ENCODE measurements at places on chromosomes 3 and 15.

DNA sequence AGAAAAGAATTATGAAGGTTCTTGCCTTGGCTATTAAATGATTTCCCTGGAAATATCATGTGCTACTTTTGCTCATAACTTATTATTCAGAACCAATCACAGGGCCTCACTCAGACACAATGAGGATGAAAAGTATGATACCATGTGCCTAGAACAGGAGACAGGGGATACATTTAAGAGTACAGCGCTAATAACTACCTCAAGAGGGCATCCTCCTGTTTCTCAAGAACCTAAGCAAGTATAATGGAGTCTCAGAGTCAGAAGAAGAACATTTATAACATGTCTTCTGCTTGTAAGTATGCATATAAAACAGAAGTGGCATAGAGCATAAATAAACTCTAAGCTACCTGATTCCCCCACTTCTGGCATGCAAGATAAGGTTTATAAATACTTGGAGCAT is 125.4 kb upstream of the MME start:
- no peak for DNase-seq

- DNase-seq, result no peak
Measured at GRCh38 chr3:141446737-141447136, 40.1 kb upstream of the RASA2 start.

DNA sequence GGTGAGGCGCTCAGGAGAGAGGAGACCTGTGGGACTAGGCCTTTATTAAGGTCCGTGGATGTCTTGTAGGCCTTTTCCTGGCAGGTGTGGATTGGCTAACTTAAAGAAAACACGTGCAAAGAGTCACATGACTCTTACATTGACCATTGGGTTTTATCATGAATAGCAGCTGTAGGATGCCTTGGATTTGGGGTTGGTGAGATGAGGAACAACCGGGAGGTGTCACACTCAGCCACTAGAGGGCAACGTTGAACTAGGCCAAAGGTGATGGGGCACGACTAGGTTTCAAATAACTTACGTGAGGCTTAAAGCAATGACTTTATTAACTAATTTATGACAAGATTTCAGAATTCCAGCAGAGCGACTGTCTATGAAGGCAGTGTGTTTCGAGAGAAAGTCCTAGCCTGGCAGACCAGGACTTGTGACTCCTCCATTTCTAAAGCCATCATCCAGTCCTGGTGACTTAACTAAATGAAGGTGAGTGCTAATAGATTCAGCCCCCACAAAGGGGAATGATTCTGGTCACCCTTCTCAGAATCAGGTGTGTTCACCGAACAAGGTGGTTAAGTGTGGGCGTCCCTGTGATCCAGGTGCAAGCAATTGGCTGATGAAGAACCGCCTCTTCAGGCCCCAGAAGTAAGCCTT is 345.6 kb downstream of the MCTP2 start:
- DNase-seq, result no peak

DNA sequence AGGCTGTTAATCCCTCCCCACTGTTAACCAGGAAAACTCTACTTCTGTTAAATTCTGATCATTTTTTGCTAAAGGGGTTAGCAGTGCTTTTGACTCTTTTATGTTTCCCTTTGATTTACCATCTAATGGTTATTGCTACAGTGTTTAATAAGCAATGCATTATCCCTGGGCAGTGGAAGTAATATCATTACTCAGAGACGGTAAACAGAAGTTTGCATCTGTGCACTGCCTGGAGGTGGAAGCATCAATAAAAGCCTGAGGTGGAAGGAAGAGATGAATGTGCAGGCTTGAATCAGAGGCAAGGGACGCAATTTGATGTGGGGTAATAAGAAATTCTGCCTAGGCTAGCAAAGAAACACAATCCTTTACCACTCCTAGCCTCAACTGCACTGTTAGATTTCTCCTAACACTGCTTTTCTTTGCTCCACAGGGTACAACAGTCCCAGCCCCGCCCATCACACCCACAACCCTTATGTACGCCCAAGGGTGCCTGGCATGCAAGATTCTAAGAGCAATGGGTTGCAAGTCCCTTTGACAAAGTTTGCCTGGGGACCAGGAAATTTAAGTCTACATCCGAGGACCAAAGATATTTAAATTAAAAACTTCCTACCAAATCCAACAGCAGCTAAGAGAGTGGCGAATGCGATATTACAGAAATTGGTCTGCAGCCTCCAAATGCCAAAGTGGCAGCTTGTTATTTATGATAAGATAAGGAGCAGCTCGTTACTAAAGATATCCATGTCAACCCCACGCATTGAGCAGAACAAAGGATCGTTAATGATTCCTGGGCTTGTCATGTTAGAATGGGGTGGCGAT is 261.4 kb downstream of the FHIT start:
- DNase-seq, result no peak

GRCh38 chr3:14803101-14803980 is 15.4 kb upstream of the FGD5 start:
- no peak for DNase-seq

- DNase-seq, result no peak
Measured at GRCh38 chr3:9247941-9248521, 1.4 kb downstream of the SRGAP3 start.

DNA sequence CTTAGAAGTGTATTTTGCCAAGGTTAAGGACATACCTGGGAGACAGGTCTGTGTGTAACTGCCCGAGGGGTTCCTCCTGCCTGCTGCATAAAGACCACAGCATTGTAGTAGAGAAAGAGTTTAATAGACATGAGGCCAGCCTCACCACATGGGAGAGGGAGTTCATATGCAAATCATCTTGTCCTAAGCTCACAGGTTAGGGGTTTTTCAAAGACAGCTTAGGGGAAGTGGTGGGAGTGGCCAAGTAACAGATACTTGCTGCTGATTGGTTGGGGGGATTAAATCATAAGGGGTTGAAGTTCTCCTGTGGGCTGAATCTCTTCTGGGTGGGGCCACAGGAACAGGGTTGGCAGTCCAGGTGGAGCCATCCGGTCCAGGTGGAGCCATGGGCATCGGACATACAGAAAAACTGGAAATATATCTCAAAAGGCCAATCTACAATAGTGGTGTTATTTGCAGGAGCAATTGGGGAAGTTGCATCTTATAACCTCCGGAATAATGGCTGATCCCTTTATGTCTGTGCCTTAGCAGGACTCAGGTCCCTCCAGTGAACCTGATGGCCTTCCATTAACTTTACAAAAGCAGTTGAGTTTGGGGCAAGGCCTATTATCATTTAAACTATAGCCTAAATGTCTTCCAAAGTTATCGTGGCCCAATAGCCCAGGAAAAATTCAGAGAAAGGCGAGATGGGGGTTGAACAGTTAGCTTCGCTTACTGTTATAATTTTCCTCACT is 86.0 kb upstream of the MFGE8 start:
- no peak for DNase-seq

DNA sequence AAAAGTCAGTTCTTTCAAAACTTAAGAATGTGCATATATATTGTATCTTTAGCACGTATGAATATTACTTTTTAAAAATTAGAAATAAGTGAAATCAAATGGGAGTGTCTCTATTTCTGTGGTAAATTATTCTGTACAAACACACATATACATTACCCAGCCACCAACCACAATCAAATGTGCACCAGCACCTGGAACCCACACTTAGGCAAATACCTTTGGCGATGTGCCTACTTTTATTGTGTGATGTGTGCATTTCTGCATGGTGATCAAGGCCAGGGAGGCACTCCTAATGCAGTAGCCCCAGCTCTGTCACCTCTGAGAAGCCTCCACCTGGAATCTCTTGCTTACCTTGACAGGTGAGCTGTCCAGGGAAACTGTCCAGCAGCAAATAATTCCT is 76.9 kb downstream of the PIK3R4 start:
- DNase-seq, result no peak

- no peak for DNase-seq
Measured at GRCh38 chr15:68334661-68335124, 57.1 kb downstream of the FEM1B start.

DNA sequence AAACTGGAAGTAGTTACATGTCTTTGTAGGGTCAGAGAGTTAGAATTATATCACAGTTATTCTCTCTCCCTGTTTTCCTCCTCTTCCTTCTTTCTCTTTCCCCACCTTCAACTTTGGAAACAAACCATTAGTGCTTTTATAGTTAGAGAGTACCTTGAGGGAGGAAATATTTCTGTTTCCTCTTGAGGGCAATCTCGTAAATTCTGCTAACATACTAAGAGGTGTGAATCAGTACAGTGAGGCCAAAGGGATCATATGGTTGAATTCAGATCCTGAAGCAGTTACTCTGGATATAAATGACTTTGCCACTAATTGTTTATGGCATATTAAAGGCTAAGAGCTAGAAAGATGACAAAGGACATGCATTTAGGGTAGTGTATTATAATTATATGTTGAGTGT is 60.3 kb upstream of the CCNL1 start:
- no peak for DNase-seq

- no peak for DNase-seq
Measured at GRCh38 chr3:114147251-114147650, 31.6 kb downstream of the DRD3 start.

DNA sequence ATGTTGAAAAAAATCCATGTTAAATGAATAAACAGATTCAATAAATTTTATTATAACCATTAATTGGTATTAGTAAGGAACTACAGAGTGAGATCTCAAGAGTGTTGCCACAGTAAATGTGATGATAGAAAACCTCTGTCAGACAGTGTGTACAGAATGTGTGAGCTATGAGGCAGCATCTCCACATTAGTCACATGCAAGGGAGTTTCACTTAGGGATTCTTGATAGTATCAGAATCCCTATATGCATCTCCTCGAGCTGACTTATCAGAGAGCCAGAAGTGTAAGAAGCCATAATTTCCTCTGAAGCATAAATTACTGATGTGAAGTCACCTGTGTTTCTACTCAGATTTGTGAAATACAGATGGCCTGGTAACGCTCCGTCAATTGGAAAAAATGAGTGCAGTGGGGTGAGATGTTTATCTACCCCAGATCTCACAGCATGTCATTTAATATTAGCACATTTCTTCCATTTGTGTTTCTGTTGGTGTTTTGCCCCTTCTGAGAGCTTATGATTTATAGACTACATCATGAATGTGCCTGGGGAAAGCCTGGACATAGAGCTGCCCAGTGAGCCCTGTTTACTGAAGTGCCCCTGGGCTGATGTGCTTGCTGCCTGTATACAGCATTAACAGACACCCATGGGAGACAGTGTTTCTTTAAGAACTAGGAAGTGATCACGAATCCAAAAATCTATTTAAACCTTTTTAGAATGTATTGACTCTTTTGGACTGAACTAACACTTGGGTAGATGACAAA is 262.4 kb downstream of the CPNE4 start:
- no peak for DNase-seq

DNA sequence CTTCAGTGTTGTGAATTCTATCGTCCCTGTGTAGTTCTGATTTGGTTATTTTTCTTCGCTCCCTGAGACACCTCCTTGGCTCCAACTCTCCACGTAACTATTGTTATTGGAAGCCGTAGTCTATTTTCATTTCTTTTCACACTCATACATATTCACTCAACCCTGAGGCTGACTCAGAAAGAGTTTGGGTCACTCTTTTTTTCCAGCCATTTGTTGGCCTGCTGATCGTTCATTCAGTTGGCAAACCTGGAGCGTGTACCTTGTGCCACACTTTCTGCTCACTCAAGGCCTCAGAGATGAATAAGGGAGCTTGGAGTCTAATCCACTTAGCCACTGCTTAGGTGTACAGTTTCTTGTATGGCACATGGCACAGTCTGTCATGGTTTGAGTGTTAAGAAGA is 22.4 kb downstream of the GYG1 start:
- DNase-seq, result no peak

- no peak for DNase-seq
Measured at GRCh38 chr3:124951511-124952281, 17.1 kb upstream of the MUC13 start.

GRCh38 chr3:102158080-102158740 is 276.6 kb upstream of the ZPLD1 start:
- DNase-seq, result no peak

DNA sequence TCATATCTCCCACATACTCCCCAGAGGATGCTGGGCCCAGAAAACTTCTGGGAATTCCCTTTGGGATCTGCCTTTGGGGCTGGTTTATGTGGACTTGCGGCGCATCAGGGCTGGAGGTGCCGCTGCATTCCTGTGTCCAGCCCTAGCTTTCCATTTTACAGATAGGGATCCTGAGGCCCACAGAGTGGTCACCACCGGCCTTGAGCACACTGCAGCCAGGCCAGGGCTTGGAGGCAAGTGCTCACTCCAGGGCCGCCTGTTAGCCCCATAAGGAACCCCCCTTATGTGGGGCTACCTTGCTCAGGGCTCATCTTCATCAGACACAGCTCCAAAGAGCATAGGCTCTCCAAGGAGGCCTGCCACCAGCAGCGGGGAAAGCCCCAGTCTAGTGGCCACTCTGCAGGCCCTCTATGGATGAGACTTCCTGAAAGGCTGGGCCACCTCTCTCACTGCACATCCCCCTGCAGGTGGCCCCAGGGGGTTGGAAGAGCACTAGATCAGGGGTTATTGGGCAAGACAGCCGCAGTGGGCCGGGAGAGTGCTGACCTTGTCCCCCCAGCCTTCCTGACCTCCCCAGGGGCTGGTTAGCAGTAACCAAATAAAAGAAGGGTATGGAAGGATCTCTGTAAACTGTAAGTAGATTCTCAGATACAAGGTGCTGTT is 9.2 kb upstream of the ATP2B2 start:
- DNase-seq, result no peak

GRCh38 chr15:72168808-72169190 is 28.8 kb downstream of the GRAMD2A start:
- DNase-seq, result no peak

DNA sequence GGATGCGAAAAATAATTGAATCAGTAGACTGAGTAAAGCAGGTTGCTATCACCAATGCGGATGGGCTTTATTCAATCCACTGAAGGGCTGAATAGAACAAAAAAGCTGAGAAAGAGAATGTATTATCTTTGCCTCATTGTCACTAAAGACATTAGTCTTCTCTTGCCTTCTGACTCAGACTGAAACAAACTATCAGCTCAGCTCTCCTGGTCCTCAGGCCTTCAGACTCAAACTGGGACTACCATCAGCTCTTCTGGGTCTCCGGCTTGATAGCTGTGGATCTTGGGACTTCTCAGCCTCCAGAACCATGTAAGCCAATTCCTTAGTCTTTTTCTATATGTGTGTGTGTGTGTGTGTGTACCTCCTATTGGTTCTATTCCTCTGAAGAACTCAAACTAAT is 12.6 kb downstream of the IFT57 start:
- no peak for DNase-seq

DNA sequence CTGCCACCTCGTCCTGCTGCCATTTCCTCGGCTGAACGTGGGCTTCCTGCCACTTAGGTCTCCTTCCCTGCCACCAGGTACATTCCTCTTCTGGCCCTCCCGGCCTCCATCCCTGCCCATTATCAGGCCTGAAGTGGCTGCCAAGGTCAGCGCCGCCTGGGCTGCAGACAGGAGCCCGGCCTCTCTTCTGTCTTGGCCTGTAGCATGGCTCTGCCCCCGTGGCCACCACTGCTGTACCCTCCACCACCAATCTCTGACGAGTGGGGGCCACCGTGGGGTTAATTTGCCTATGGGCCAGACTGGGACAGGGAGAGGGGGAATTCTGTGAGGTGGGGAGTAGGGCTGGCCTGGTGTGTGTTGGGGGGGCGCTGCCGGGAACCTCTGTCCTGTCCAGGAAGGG is 2.0 kb upstream of the BAHD1 start:
- DNase-seq, result no peak

GRCh38 chr3:50484722-50485121 is 18.7 kb downstream of the CACNA2D2 start:
- no peak for DNase-seq

GRCh38 chr3:145259166-145259880 is 901.7 kb downstream of the PLOD2 start:
- no peak for DNase-seq

Measured in NCI-H187 treated with DMSO at 0.1 percent for 48 hours (cell line).